ELR (cell line): ENCODE measurements at places on chromosomes 16 and 17.

GRCh38 chr16:81608523-81609209 lies 164.1 kb downstream of the CMIP start:
- DNase-seq, result peak; percentile 49

DNA sequence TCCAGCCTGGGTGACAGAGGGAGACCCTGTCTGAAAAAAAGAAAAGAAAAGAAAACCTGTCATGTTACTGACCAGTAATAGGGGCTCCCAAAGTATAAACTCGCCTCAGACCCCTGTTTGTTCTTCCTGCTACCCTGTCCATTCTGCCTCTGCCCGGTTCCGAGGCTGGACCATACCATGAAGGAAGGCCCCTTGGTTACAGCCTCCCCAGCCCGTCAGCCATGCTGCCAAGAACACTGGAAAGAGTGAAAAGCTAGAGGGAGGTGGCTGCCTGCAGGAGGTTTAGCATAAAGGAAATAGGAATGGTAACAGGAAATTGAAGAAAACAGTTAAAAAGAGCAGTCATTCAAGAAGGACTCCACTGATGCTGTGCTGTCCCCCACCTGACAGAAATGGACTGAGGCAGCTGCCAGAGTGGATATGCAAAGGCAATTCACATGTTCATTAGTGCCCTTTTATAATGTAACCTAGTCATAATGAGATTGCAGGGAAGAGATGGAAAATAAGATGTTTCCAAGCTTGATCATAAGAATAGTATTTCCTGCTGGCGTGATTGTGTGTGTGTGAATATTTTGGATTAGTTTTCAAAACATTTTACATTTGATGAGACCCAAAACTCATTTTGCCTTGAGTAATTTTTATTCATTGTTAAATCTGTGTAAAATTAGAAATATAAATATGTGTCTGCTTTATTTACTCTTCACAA lies 102.6 kb downstream of the GOSR1 start:
- peak; percentile 30 for DNase-seq

- DNase-seq, result no peak
Measured at GRCh38 chr17:66789961-66790437, 44.9 kb upstream of the CACNG5 start.

DNA sequence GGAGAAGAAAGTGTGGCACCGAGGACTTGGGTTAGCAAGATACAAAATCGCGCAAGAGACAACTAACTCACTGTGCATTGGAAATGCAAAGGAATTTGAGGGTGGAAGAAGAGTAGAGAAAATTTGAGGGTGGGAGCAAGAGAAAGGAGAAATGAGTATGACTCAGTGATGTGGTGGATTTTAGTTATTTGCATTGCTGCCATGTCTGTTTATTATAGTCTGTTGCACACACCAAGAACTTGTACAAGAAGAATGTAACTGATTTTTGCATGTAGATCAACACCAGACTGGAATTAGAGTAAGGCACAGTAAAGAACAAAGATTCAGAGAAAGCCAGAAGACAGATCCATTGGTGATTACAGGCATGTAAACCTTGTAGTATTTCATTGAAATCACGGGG lies 71.6 kb upstream of the SMIM36 start:
- DNase-seq, result no peak

DNA sequence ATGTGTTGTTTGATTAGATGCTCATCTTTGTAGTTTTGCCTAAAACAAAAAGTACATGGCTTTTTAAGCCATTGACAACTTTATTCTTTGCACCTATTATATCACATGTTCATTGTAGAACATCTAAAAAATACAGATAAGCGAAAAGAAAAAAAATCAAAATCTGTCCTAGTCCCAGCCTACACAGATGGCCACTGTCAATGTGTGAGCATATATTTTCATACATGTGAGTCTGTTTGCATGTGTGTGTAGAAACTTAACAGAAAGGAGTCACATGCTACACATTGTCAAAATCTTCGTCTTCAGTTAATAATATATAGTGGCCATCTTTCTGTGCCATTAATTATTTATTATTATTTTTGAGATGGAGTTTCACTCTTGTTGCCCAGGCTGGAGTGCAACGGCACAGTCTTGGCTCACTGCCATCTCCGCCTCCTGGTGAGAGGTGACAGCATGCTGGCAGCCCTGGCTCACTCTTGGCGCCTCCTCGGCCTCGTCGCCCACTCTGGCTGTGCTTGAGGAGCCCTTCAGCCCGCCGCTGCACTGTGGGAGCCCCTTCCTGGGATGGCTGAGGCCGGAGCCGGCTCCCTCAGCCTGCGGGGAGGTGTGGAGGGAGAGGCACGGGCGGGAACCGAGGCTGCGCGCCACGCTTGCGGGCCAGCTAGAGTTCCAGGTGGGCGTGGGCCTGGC lies 68.5 kb upstream of the AMZ2 start:
- DNase-seq, result no peak

- DNase-seq, result no peak
Measured at GRCh38 chr16:11263737-11264136, 5.4 kb downstream of the TNP2 start.

GRCh38 chr16:85129876-85130704 lies 17.8 kb upstream of the CIBAR2 start:
- no peak for DNase-seq

- DNase-seq, result peak; percentile 57
Measured at GRCh38 chr16:84502581-84502980, 1.9 kb downstream of the MEAK7 start.

DNA sequence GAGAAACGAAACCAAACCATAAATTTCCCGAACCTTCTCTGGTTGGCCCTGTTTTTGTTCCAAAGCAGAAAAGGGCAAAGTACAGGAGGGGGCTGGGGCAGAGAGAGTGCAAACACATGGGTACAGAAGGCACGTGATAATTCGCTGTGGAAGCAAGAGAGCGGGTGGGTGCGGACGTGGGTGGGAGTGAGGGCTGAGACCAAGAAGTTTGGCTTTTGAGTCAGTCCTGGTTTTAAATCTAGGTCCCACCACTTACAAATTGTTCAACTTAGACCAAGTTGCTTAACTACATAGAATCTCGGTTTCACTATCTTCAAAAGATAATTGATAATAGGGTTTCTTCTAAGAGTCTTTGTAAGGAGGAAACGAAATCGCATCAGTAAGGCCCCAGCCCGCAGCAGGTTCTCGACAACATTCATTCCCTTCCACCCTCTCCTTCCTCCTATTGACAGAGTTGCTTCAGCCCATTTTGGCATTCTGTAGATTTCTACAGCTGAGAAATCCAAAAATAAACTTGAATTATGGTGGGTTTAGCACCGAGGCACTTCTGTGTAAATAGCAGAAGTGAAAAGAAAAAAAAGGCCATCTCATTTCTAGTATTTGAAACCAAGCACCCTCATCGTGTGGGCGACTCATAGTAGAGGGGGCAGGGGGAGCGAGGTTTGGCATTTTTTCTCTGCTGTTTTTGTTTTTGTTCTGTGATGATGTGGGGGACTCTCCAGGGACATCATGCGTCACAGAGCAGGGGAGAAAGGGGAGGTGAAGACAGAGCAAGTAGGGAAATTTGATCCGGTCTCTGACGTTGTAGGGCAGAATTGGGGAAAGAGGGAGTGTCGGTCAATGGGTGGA lies 33.6 kb upstream of the CCR7 start:
- DNase-seq, result no peak

GRCh38 chr16:29645694-29646187 lies 17.3 kb upstream of the SPN start:
- DNase-seq, result peak; percentile 18

GRCh38 chr16:67837811-67838210 lies 4.3 kb upstream of the THAP11 start:
- DNase-seq, result no peak

DNA sequence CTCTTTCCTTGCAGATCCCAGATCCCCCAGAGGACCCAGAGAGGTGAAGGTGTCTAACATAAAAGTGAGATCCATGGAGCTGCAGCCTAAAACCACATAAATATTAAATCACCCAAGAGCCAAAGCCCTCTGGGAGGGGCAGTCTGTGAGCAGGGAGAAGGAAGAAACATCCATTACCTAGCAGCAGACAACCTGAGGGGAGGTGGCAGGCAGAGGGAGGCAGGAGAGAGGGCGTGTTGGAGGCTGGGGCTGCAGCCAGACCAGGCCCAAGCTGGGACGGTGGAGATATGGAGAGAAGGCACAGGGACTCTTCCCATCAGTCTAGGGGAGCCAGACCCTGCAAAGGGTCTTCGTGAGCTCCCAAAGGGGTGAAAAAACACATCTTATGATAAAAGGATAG lies 101.1 kb downstream of the SHISA6 start:
- no peak for DNase-seq

DNA sequence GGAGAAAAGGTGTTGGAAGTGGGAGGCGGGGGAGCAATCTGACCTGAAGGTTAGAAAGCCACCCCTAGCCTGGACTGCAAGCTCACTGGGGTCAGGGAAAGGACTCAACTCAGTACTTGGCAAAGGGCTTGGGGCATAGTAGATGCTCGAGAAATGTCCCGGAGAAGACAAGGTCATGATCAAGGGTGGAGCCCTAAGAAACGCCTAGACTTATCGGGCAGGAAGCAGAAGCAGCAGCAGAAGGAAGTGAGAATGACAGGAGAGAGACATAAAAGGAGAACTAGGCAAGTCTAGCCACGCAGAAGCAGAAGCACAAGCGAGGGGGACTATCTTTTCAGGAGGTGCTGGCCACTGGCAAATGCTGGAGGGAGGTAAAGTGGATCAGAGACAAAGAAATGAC lies 10.2 kb downstream of the COTL1 start:
- no peak for DNase-seq

- no peak for DNase-seq
Measured at GRCh38 chr16:515939-516226, 11.6 kb upstream of the CAPN15 start.

DNA sequence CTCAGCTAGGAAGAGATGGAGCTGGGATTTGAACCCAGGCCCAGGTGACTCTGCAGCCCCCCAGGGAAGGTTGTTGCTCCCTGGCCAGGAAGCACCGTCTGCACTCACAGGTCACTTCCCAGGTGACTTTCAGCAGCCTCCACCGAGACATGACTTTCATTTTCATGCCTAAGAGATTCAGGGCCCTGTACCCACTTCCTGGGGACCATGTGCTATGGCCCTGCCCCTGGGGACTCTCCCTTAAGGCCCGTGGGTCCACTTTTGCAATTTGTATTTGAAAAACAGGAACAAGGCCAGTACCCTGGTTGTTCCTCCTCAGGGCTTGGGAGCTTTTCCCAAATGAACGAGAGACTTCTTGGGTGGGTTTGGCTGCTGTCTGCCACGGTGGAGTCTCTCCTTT lies 191.0 kb downstream of the IRF8 start:
- DNase-seq, result no peak

DNA sequence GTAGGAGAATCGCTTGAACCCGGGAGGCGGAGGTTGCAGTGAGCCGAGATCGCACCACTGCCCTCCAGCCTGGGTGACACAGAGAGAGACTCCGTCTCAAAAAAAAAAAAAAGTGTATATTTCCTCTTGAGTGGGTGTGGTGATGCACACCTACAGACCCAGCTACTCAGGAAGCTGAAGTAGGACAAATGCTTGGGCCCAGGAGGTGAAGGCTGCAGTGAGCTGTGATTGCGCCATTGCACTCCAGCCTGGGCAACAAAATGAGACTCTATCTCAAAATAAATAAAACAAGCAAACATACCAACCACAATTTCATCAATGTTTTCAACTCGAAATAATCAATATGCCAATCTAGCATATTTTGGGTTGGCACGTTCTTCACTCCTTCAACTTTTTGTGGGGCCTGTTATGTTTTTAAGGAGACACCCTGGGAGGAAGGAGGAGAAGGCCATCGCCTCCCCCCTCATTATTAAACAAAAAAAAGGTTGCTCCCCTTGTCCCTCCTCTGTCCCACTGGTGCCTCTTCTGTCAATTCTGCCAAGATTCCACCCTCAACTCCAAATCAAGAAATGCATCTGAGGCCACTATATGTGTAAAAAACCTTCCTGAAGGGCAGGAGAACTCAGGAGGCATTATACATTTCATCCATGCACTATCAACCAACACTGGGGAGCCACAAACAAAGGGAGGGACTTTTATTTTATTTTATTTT lies 52.4 kb upstream of the ATF7IP2 start:
- no peak for DNase-seq

DNA sequence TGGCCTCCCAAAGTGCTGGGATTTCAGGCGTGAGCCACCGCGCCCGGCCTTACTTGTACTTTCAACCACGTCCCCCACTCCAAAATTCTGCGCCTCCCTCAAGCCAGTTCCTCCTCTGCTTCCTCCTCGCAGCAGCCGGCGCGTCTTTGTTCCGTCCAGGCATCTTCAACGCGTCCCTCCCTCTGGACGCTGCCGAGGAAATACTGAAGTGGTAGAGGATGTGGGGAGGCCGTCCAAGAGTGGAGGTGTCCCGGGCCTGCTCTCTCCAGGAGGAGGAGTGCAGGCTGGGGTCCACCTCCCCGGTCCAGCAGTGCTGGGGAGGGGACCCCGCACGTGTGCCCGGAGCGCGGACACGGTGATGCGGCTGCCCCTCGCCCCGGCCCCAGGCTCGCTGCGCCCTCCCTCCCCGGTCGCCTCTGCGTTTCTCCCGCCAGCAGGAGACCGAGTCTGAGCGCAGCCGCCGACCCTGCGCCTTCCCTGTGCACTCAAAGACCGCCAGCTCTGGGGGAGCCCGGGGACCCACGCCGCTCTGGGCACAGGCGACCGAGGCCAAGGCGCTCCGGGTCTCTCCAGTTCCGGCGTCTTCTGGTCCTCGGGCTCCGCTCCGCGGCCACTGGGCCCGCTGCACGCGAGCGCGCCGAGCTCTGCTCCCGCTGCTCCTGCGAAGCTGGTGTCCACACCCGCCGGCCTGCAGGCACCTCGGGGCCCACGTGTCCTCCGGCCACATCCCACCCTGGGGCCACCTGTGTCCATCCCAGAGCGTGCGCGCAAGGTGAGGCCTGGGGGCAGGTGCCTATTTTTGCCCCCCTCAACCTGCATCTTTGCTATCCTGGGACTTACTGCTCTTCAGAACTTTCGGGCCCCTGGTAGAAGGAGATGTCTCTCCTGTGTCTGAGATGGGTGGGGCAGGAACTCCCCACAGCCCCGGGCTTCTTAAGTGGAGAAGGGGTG lies 31.7 kb downstream of the OSBPL7 start:
- DNase-seq, result peak; percentile 73

- DNase-seq, result no peak
Measured at GRCh38 chr16:16189842-16190241, 33.5 kb downstream of the ABCC6 start.

- no peak for DNase-seq
Measured at GRCh38 chr17:13869331-13869940, 199.9 kb upstream of the COX10 start.

DNA sequence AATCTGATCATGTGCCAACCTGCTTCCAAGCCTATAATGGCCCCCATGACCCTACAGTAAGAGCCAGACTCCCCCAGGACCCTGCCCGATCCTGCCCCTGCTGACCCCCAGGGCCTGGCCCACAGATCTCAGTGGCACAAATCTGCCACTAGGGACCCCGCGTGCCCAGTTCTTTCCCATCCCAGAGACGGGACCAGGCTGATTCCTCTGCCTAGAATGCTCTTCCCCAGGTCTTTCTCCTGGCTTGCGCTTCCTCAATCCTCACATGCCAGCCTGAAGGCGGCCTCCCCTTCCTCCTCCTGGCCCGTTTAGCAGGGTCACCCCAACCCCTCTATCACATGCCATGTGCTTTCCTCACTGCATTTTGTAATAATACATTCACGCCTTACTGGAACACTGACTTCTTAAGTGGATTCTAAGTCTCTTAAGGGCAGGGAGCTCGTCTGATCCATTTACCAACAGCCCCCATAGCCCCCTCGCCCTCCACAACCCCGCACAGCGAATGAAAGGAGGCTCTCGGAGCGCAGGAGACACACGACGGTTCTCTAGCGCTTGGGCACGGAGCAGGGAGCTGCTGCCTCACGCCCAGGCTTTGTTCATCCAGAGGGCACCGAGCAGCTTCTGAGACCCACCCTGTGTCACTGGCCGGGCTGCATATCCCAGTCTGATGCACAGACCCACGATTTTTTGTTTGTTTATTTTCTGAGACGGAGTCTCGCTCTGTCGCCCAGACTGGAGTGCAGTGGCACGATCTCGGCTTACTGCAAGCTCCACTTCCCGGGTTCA lies 1.2 kb downstream of the TRIM65 start:
- DNase-seq, result peak; percentile 56
